EL (cell line): ENCODE measurements at places on chromosomes 5 and 9.
A peak's percentile ranks its signal among the peaks of the same experiment; 100 is the strongest.

- DNase-seq = no peak
These were observed 41.8 kb downstream of the LYRM7 start for GRCh38 chr5:131212471-131213021.

DNA sequence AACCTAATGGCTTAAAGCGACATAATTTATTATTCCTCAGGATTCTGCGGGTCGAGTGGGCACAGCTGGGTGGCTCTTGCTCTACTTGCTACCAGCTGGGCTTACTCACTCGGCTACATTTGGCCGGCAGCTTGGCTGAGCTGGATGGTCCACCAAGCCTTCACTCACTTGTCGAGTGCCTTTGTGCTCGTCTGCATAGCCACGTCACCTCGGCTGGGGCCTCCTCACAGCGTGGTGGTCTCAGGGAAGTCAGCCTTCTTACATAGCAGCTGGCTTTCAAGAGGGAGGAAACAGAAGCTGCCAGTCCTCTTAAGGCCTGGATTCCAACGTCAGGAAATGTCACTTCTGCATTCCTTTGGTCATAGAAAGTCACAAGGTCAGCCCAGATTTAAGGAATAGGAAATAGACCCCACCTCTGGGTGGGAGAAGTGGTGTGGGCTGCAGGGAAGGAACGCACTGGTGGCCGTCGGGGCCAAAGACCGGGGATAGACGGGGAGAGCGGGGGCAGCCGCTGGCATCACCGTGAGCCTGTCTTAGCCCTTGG is 75.1 kb upstream of the RUFY1 start:
- no peak for DNase-seq

DNA sequence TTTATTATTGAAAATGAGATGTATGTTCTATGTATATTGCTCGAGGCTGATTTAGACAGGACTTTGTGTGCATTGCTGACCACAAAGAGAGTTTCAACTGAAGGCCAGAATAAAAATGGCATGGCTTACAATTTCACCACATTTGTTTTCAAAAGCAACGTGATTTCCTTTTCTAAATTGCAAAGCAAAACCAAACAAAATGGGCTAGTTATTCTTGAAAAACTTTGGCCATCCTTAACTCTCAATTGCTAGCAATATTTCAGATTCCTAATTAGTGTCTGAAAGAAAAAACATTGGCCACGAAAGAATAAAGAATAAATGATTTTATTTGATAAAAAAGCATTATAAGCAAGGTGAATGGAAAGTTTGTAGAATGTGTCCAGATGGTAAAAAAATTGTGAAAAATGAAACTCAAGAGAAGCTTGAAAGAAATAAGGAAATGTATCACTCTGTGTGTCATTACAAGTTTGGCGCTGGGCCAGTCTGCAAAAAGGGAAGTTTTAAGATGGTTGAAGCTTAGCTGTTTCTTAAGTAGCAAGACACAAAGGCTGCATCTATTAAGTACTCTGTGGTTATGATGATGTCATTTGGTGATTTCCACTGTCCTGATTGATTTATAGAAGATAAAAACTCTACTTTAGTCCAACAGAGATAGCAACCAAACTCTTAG is 89.2 kb upstream of the PRLR start:
- peak; percentile 71 for DNase-seq

- no peak for DNase-seq
These were observed 4.7 kb upstream of the CFAP90 start for GRCh38 chr5:7855611-7856010.

DNA sequence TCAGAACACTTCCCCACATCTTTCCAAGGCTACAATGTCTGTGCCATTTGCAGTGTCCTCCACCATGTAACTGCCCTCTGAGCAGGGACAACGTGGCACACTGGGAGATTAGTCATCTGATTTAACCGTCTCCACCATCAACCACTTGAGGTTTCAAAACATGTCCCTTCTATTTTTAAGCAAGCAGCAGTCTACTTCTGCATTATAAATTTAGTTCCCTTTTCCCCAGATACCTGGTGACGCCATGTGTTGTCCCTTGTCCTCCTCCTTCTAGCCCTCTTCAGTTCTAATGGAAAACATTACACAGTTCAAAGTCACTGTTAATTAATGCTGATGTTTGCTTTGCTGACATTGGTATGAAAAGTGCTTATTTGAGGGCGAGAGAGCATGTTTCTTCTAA is 52.8 kb downstream of the ATP10B start:
- no peak for DNase-seq
